ENCODE measurements at places on chromosomes 11 and 22.

DNA sequence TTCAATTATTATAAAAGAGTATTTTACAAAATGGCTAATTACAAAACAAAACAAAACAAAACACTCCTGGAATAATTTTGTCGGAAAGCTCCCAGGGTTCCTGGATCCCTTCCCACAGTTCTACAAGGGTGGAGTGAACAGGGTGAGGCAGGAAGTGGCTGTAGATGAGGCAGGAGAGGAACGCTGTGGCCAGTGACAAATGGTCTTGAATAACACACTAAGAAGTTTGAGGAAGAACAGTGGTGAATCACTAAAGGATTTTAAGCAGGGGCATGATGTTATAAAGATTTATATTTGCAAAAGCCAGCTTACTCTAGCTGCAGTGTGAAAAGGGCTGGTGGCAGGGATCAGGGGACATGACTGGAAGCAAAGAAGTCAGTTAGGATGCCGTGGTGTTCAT lies 33.8 kb upstream of the APOA1 start:
- DNase-seq: no peak

DNA sequence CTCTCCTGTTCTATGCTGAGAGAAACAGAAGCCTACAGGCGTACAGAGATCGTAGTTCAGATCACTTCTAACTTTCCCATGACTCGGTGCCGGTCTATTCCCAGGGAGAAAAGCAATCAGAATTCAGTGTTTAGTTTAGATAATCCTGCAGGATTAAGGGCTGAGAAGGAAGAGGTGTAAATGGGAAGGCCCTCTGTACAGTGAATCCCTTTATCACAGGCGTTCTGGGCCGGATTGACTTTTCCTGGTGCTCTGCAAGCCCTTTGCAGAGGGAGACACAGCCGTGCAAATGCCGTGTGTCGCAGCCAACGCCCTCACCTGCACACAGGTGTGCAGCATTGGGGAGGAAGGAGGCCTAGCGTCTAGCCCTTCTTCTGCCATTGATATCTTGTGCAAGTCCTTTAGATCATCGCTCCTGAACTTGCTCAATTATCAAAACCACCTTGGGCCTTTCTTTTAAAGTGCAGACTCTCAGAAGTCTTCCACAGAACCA lies 90.6 kb downstream of the DSCAML1 start:
- no peak for DNase-seq

GRCh38 chr11:64844330-64845128 lies at the start of gene CDC42BPG:
CDC42BPG (minus strand) TSS chr11:64844653; CDS start chr11:64844569, 84 bp downstream.
- DNase-seq: peak; percentile 75

DNA sequence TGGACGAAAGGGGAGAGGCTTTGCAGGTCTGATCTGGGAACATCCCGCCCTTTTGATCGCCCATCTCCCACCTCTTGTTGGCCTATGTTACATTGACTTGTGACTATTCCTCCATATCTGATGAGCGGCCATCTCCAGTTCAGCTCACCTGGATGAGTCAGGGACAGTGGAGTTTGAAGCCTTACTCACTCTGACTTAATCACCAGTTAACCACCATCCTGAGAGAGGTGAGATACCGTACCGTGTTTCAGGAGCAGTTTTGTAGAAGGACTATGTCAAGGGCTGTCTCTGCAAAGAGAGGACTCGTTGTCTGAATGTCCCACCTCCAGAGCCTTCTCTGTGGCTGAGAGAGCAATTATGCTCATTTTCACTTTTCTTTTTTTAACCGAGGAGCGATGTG lies 771.7 kb downstream of the NTM start:
- DNase-seq: no peak

DNA sequence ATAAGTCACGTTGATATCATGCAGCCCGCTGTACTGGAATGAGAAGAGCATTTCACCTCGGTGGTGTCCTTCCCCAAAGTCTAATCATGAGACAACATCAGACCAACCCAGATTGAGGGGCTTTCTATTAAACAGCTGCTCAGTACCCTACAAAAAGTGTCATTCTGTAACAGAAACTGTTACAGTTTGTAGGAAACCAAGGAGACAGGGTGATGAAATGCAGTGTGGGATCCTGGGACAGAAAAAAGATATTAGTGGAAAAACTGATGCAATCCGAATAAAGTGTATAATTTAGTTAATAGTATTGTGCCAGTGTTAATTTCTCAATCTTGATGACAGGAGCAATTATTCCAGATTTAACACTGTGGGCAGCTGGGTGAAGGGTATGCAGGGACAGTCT lies 128.0 kb downstream of the MICAL2 start:
- DNase-seq: no peak

DNA sequence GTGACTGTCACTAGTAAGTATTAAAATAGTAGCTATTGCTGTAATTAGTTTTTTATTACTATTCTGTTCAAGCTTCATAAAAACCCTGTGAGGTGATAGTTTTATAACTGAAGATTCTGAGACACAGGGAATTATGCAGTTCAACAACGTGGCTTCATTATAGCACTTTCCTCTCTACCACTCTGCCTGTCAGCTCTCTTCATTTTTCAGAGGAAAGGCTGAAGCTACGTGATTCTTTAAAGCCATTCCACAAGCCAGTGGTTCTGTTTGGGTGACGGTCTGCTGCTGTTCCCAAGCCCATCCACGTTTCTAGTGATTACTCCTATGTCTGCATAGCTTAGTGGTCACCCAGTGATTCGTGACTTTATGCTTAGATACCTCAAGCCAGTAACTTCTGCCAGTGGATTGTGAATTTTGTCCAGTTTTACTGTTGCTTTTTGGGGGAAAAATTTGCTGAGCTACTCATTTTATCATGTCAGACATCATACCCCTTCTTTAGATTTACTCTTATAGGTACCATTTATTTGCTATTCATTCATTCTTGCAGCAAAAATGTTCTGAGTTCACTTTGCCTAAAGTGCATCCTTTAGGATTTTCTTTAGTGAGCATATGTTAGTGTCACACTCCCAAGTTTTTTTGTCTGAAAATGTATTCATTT lies 59.8 kb downstream of the UVRAG start:
- DNase-seq: no peak

- DNase-seq: no peak
These were observed 199.1 kb downstream of the SWAP70 start for GRCh38 chr11:9862981-9863380.

DNA sequence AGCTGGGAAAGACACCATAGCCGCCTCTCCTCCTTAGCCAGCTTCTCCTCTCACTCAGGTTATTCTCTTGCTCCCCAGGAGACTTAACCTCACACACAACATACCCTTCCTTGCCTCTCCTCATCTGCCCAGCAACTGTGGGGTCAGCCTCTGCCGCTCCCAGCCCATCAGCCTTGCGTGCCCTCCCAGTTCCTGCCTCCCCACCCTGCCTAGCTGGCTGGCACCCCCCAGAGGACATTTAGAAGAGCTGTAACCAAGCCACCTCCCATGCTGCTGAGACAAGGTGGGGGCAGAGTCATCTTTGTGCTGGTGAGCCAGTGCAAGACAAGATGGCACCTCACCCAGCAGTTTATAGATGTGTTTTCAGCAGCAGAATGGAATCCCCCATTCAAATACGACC lies 38.2 kb downstream of the TOM1 start:
- DNase-seq: no peak

GRCh38 chr22:20550851-20551744 lies 43.7 kb downstream of the MED15 start:
- peak; percentile 86 for DNase-seq

DNA sequence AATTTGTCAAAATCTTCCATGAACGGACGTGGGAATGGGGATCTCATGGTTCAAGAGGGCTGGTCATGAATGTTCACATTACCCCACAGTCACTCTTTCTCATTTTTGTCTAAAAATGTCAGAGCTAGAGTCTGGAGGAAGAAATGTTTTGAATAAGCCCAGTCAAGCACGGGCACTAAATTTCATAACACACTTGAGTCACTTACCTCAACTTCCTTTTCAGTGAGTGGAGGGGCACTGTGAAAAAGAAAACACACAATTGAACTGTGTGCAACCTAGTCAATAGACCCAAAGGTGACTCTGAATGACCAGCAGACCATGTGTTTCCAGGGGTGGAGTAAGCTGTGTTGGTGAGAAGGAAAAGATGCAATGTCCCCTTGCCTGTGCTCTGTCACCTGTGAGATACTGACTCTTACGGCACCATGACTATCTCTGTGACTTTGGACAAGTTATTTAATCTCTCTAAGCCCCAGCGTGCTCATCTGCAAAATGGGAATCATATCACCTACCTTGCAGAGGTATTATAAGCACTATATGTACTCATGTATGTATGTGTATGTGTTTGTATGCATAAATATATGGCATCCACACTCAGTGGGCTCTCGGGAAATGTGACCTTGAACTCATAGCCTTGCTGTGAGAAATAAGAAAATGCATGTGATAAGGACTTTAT lies 38.2 kb upstream of the LYVE1 start:
- DNase-seq: no peak

GRCh38 chr11:64409707-64410403 lies 50.9 kb downstream of the RPS6KA4 start:
- no peak for DNase-seq

DNA sequence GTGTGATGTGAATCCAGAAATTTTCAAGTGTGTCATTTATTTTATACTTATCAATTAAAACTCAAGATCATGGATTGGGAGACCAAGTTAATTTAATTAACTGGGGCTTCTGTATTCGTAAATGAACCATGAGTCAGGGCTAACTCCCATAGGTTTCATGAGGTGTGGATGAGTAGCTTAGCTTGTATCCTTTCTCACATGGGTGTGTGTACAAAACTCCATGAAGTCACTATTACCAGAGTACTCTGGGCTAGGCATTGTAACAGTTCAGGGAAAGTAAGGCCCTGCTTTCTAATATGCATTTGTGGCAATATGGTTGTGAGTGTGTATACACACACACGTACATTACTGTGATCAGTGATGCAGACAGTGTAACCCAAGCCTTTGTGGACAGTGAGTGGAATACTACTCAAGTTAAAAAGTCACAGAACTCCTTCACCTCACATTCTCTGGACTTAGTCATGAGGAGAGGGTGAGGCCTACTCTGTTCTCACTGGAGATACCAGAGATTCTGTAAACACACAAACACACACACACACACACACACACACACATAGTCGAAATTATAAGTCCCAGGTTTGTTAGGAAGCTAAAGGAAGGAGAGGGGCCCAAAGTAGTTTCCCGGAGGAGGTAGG lies 3.5 kb downstream of the CNTF start:
- no peak for DNase-seq

DNA sequence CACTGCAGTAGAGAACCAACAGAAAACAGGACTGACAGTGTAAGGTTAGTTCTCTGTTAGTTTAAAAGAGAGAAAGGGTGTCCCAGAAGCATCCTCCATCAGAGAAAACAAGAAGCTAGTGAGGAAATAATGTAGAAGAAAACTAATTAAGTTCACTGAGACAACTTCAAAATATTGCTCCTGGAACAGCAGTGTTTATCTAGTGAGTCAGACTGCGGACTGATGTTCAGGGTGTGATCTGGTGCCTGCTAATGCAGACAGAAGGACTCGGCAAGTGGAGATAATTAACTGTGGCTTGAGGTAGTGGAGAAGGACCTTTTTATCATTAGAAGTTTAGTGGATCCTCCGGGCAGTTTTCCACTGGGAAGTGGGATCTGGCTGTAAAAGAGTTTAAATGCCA lies 55.4 kb downstream of the CDON start:
- DNase-seq: no peak

DNA sequence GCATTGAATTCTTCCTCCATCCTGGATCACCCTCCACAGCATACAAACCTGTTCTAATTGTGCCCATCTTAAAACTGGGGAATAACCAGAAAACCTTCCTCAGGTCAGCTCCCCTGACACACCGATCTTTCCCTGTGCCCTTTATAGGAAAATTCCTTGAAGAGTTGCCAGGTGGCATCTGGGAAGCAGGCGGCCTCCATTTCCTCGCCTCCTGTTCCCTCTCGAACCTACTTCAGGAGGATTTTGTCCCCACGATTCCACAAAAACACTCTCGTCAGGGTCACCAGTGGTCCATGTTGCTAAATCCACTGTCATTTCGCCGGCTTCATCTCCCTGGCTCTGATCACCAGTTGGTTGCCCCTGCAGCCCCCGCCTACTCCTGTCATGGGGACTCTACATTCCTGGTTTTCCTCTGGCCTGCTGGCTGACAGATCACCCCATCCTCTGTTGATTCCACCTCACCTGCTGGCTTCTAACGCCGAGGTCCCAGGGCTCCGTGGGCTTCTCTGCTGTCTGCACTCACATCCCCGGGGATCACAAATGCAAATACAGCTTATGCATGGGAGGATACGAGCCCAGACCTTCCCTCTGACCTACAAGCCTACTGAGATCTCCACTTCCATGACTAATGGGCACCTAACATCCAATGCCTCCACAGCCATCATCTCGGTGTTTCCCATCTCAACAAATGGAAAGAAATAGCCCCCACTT lies 92.5 kb upstream of the PRDM11 start:
- no peak for DNase-seq

DNA sequence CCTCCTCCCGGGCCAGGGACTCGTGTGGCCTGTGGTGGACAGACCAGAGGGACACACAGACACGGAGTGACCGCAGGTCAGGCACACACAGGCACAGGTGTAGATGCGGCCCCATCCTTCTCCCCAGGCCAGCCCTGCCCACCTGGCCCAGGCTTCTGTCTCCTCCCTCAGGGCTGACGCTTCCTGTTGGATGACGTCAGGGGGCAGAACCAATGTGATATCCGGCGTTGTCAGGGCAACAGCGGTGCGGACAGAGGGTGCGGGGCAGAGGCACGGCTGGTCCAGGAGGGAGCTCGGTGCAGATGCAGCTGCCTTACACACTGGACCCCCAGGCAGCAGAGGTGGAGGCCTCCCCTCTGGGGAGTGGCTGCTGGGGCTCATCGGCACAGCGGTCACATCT lies 2.9 kb upstream of the TUBGCP6 start:
- peak; percentile 77 for DNase-seq

GRCh38 chr11:109490953-109491635 lies 69.1 kb downstream of the C11orf87 start:
- DNase-seq: no peak

GRCh38 chr11:133081020-133081419 lies 451.3 kb downstream of the OPCML start:
- DNase-seq: no peak

GRCh38 chr22:25362215-25362882 lies 142.9 kb downstream of the CRYBB2 start:
- peak; percentile 78 for DNase-seq

- no peak for DNase-seq
These were observed 84.3 kb downstream of the MSANTD4 start for GRCh38 chr11:105937738-105938137.

All from activated CD4-positive, alpha-beta memory T cell treated with anti-CD3 and anti-CD28 coated beads for 36 hours (primary cell).